DMS53 (cell line): ENCODE measurements at places on chromosomes 4 and X.

DNA sequence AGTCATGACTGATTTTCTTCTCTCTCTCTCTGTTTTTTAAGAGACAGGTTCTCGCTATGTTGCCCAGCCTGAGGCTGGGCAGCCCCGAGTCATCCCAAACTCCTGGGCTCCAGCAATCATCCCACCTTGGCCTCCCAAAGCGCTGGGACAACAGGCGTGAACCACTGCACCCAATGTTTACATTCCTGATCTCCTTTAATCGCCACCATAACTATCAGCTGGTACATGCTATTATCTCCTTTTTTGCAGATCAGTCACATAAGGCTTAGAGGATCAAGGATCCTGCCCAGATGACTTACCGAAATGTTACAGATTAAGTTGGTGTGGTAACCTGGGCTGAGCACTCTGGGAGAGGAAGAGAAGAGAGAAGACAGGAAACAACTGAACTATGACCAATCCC lies 1.5 kb upstream of the USP46 start:
- no peak for DNase-seq

GRCh38 chrX:98207947-98208346 lies 1324.2 kb downstream of the RPA4 start:
- no peak for DNase-seq

- DNase-seq = peak; percentile 0
These were observed 1153.0 kb downstream of the C4orf33 start for GRCh38 chr4:130249002-130249401.

DNA sequence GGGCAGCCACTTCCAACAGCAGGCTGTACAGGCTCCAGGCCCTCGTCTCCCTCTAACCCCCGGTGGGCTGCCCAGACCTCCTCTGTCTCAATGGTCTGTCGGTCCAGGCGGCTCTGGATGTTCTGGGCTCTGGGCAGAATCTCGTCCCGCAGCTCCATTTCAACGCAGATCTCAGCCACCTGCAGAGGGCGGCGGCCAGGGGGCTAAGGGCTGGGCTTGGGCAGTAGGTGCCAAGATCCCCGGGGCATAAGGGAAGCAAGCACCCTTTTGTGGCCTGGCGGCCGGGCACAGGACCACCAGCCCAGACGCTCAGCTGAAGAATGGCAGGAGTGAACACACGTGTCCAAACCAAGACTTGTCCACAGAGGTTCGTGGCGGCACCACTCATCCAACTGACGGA lies 9.2 kb downstream of the AVPR2 start:
- no peak for DNase-seq

GRCh38 chr4:116358633-116359222 lies 726.6 kb downstream of the TRAM1L1 start:
- DNase-seq = peak; percentile 85

GRCh38 chrX:13894888-13895565 lies 78.1 kb upstream of the GPM6B start:
- no peak for DNase-seq

DNA sequence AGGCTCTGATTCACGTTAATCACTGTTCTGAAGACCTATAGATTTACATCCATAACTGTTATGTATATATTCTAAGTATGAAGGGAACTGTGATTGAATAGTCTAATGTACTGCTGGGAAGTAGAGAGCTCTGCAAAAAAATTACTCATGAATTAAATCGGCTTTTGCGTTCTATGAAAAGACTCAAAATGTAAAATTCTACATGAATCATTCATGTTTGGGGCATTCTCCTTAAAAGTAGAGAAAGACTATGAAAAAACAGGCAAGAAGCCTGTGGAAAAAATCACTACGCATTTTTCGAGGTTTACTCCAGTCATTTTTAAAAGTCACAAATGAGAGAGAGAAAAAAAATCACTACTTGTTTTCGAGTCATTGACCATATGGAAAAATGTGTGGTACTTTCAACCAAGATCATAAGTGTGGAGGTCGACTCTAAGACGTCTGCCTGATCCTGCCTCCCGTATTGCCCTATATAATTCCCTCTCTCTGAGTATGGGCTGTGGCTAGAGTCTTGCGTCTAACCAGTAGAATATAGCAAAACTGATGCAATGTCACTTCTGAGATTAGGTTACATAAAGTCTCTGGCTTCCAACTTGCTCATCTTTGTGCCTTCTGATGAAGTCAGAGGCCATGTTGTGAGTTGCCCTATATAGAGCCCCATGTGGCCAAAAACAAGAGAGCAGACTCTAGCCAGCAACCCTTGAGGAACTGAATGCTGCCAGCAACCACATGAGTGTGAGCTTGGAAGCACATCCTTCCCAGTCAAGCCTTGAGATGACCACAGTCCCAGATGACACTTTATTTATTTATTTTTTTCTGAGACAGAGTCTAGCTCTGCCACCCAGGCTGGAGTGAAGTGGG lies 32.1 kb upstream of the VEGFD start:
- no peak for DNase-seq

DNA sequence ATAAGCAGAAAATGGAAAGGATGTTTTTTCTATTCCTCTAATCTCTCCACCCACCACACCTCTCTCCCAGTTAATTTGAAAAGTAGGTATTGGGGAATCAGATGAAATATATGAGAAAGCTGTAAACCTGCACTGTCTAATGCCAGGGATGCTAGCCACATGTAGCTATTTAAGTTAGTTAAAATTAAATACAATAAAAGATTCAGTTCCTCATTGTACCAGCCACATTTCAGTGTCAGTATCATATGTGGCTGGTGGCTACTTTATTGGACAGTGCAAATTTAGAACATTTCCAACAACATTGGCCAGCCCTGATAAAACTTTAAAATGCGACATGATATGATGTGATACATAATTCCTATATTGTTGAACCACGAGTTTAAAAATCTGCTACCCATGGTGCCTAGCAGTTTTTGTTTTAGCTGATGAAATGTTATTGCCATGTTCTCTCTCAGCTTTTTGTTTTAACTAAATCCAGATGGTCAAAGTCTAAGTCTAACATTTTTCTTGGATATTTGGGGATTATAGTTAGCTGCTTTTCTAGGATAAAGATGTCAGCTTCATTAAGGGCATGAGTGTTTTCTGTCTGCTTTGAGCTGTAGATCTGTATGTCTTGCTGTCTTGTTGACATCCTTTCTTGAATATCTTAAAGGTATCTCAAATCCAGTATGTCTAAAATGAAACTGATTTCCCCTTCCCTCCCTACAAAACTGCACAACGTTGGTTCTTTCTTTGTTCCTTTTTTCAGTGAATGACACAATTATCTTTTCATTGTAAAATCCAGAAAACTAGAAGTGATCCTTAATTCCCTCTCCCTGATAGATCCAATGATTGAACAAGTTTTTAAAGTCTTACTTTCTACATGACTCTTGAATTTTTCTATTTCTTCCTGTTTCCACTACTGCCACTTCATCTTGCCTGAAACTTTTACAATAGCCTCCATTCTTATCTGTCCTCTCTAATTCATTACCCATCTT lies 6.2 kb downstream of the ARFIP1 start:
- DNase-seq = no peak

DNA sequence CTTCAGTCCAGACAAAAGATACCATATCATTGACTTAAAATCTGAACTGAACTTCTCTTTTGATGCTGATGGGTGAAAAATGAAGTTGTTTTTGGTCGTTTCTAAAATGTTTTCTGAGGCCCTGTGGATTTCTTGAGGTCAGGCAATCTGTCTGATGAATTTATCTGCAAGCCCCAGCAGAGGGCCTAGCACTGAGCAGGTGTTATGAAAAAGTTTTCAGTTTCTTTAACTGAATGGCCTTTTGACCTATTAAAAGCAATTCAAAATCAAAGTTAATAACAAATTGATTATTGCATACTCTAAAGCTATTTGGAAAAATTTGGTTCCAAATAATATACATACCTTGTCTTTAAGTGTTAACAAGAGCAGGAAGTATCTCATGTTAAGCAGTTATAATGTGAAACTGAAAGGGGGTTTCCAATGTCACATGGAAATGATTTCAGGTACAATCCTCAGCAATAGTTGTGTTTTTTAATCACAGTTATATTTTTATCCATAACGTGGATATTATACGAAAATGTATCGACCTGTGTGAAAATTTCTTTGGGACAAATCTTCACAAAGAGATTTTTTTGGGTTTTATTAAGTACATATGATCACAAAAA lies 285.0 kb downstream of the SPANXN1 start:
- DNase-seq = no peak

DNA sequence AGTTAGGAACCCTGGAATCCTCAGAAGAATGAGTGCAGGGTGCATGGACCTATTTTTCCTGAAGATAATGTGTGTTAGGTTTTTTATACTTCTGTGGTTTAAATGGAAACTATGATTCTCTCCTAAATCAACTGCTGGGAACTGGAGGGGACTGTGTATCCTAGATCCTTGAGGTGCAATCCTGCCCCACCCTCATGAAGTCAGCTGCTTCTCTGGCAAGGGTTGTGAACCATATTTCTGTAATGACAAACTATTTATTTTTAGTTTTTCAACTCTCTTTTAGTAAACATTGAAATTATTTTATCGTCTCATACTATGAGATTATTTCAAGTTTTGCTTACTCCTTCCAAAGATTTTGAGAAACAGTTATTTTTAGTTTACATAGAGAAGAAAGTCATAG lies 25.8 kb upstream of the VEGFC start:
- DNase-seq = no peak

GRCh38 chr4:70591955-70592582 lies at the start of gene AMBN:
TSS of gene AMBN (plus strand) at chr4:70592256. CDS start at chr4:70592359, 103 bp downstream.
- DNase-seq = no peak

GRCh38 chr4:33941854-33942253 lies 2302.5 kb downstream of the ARAP2 start:
- DNase-seq = no peak

DNA sequence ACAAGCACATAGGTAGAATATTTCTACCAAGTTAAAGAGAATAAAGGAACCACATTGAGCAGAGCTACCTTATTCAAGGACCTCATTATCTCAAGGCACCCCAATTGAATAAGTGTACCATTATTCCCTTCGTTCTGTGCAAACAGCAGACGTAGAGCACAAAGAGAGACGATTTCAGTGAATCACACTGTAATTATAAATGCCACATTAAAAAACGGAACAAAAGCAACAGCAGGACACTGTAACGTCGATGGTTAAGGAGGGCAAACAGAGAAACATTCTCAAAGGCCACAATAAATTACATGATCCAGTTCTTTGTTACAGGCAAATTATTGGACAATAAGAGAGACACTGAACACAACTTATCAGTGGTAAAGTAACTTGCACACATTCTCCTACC lies 644.1 kb upstream of the TENM3 start:
- no peak for DNase-seq

DNA sequence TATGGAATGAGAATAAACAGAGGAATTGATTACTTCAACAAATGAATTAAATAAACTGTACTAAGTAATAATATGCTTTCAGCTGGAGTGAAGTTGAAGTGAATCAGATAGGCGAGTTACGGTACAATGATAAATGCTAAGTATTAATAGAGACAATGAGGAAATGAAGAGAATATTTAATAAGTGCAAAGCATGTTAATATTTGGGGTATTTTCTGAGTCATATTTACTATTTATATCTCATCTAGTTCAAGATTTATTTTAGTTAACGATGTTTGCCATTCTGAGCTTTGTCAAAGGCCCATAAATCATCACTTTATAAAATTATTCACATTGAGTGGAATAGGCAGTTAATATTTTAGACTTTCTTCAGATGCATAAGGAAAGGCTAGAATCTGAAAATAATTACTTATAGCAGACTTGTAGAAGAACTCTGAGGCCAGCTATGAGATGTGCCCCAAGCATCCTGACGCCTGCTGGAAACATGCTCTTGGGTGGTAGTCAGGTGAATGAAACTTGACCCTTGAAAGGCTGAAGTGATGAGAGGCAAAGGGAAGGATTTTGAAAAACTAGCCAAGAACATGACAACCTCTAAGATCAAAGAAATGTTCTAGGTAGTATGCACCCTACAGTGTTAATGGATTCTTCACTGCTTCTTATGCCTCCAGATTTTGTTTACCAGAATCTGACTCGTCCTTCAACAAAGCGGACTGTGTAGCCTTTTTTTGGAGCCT lies 133.8 kb upstream of the STIM2 start:
- DNase-seq = peak; percentile 20

DNA sequence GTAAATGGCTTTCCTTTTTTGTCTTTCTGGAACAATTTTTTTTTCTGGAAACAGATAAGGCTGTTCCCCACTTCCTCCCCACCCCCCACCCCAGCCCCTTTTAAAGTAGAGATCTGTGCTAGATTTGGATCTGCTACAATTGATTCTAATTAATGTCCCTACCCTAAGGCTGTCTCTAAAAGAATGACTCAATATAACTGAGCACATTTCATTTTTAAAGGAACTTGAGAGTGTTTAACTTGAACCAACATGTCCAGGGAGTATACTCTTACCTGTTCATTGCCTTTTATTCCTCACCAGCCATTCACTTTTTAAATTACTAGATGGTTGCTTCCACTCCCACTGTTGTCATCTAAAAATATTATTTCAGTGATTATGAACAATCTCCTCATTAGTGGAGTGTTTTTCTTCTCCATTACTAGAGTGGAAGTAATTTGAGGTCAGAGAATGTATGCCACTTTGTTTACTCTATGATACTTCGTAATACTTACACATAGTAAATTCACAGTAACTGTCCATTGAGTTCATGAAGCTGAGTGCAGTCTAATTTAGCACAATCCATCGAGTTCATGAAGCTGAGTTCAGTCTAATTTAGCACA lies 14.1 kb upstream of the CNOT6L start:
- no peak for DNase-seq

- no peak for DNase-seq
These were observed 7.8 kb downstream of the GATB start for GRCh38 chr4:151753056-151753455.

DNA sequence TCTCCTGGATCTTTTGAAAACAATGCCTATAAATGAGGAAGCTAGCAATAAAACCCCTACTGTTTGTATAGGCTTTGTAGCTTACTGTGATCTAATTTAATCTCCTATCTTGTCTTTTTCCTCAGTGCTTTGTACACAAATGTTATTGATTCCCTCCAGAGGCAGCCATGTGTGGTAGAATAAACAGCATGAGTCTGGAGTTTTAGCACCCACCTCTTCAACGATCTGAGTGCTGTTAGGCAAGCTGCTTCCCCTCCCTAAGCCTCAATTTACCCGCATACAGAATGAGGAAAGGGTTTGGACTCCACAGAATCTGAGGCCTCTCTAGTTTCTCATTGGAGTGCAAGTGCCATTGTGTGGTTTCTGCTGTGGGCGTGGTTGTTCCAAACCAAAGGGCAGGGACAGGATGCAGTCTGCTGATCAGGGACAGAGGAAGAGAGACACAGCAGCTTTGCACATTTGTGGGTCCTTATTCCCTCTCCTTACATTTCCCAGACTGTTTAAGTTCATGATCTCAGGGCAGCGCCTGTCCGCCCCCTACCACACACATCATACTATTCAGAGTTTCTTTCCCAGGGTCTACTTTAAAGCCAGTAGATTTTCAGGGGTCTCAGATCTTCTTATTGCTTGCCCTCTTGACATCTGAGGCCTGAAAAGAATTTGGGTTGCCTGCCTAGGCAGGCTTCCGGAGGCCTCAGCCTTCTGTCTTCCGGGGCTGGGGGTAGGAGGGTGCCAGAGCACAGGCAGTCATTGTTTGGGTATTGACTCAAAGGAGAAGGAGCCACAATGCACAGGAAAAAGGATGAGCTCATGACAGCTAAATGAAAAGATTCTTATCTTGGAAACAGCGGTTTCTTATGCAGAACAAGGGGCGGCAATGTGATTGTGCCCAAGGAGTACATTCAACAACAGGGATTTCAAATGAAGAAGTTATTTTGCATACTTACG lies 114.9 kb upstream of the TEX13D start:
- peak; percentile 65 for DNase-seq

GRCh38 chrX:14354521-14354920 lies 174.8 kb upstream of the GLRA2 start:
- DNase-seq = no peak
